ENCODE measurements at places on chromosomes 13 and 19.

DNA sequence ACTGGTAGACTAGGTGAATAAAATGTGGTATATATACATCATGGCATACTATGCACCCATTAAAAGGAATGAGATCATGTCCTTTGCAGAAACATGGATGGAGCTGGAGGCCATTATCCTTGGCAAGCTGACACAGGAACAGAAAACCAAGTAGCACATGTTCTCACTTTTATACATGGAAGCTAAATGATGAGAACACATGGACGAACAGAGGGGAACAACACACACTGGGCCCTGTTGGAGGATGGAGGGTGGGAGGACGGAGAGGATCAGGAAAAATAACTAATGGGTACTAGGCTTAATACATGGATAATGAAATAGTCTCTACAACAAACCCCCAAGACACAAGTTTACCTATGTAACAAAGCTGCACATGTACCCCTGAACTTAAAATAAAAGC is 780.0 kb downstream of the DACH1 start:
- DNase-seq: no peak

DNA sequence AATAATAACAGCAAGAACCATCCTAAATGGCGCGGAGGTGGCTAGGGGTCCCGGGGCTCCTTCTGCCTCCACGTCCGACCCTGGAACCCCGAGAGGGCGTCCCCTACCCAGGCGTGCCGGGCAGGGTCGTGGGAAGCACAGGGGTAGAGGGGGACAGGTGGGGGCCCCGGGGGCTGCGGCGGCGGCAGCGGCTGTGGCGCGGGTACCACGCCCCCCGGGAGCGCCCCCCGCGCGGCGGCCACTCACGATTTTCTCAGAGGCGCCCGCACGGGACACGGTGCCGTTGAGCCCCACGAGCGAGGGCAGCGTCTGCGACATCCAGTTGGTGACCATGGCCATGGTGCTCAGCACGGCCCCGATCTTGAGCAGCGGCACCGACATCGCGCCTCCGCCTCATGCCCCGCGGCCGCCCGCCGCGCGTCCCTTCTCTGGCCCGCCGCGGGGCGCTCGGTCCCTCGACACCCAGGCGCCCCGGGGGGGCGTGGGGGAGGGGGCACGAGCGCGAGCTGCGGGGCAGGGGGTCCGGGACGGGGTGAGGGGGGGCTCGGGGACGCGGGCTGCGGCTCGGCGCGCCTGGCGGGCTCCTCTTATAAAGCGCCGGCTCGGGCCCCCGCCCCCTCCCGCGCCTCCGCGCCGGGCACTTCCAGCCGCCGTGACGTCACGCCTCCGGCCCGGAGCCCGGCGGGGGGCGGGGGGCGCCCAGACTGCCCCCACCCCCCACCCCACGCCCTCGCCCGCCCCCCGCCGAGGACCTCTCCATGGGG is 22.9 kb downstream of the OLFM2 start:
- DNase-seq: no peak

DNA sequence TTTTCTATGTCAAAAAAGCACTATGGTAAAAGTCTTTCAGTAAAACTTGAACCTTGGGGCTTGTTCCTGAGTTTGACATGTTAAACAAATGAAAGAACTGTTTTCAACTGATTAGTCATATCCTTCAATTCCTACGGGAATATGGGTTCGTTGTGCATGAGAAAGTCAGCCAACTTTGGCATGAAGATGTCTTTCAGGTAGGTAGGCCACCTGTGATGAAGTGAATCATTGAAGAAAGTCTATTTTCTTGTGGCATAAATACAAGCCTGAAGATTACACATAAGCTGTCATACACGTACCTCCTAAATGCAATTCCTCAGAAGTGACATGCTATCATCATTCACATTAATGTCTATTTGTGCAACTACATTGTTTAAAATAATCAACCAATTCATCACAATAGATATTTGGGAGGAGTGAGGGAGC is 513.0 kb downstream of the IRS2 start:
- no peak for DNase-seq

- DNase-seq: peak; percentile 93
These were observed 29.4 kb upstream of the NDFIP2 start for GRCh38 chr13:79451500-79451962.

DNA sequence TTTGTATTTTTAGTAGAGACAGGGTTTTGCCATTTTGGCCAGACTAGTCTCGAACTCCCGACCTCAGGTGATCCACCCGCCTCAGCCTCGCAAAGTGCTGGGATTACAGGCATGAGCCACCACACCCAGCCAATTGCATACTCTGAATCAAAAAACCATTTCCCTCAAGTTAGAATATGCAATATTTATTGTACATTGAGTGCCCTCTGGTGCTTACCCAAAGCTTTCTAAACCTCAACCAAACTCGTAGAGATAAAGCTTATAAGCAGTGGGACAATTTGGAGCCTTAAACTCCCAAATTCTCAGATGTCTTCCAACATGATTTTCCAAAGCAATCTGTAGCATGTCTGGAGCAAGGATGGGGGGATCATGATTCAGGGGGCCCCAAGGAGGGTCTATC is 22.4 kb downstream of the RFXAP start:
- DNase-seq: no peak

GRCh38 chr13:79531542-79532254 is 50.7 kb downstream of the NDFIP2 start:
- no peak for DNase-seq

DNA sequence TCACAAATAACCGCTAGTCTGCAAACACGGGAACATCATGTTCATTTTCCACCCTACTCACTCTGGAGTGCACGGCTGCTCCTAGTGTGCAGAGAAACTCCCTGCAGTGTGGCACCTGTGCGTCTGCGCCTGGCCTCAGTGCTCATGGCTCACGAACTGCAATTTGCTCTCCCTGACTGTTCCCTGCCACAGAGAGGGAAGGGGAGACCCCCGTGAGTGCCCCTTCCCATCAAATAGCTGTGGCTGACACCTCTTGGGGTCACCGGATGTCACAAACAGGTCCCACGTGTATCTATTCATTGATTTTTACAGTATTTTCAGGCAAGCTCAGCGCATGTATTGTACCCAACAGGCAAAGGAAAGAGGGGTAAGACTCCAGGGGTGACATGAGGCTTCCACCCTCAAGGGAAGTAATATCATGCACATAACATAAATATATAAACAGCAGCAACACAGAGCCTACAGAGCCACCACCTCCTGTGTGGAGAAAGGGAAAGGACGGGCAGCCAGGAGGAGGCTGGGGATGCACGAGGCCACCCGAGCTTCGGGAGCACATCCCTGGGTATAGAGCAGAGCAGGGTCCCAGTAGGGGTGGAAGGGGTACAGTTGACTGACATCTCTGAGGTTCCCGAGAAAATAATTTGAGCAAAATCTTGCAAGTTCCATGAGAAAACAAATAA is 140.3 kb upstream of the SOX1 start:
- DNase-seq: no peak

DNA sequence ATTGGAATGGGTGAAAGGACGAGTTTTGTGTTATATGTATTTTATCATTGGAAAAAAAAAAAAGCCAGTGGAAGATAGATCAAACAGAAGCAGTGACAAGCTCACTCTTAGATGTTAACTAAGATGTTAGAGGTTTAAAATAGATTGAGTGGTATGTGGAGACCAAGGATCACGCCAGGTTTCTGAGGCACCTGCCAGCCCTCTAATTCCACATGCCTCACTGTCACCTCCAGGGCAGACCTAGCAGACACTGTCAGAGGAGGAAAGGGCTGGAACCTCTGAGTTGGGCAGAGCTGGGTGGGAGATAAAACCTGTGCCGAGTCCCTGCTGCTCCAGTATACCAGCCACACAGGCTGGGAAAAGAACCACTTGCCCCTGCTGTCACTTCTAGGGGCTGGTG is 57.5 kb upstream of the SIAH3 start:
- DNase-seq: no peak

GRCh38 chr13:111344471-111345191 is 24.2 kb downstream of the TEX29 start:
- no peak for DNase-seq

DNA sequence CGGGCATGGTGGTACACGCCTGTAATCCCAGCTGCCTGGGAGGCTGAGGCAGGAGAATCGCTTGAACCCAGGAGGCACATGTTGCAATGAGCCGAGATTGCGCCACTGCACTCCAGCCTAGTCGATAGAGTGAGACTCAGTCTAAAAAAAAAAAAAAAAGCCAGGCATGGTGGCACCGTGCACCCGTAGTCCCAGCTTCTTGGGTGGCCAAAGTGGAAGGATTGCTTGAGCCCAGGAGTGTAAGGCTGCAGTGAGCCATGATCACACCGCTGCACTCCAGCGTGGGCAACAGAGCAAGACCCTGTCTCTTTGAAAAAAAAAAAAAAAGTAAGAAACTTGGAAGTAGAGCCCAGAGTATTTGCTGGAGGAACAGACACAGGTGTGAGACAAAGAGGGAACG is 27.7 kb downstream of the CCDC8 start:
- DNase-seq: no peak

DNA sequence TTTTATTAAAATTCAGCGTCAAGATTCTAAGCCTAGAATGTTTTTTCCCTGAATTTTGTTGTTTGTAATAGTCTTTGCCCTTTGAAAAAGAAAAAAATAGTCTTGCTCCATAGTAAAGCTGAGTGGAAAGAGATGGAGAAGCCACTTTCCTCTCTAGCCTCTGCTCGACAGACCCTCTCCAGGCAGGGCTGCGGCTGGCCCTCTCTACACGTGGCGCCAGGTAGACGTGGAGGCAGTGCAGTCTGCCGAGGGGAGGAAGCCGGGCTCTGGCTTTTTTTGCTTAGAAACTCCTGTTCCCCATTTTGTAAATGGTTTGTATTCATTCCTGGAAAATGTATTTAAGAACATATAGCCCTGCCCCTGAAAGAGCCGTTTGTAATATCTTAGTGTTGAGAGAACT is 35.3 kb downstream of the MPHOSPH8 start:
- no peak for DNase-seq

DNA sequence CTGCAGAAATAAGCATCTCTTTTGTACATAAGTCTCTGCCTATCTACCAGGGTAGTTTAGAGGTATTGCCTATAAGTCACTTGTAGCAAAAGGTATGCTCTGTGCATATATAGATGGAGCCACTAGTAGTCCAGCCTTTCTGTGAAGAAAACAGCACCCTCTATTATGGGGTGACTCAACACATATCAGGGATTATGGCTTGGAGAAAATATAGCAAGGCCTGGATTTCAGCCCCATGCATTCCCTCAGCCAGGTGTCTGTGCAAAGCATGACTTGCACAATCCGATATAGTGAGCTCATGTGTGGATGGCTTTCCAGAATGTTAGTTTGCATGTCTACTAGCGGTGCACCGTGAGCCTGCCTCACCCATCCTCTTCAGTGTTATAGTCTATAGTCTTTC is 13.4 kb upstream of the NALCN start:
- no peak for DNase-seq

DNA sequence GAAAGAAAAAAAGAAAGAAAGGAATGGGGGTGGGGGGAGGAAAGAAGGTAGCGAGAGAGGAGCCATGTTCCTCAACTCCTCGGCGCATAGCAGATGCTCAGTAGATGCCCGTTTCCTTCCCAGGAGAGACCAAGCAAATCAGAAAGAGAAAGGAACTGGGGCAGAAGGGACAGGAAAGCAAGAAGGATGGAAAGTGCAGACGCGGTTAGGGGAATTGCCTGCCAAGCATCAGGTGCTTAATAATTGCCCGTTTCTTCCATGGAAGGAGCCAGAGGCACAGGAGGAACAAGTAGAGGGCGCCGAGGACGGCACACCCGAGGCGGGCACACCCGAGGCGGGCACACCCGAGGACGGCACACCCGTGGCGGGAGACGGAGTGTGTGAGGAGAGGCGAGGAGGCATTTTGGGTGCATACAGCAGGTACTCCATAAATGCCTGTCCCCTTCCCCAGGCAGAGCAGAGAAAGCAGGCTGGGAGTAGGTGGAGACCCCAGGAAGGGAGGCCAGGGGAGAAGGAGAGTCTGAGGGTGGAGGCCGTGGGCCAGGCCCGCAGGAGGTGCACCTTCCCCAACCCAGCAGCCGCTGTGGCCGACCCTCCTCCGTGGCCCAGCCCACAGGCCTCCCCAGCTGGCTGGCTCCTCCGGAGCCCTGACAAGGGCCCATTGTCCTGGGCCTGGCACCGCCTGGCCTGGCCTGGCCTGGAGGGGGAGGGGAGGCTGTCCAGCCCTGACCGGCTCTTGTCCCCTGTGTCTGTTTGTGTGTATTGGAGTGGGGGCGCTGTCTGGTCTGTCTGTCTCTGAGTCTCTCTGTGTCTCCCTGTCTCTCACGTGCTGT is 14.6 kb downstream of the JOSD2 start:
- no peak for DNase-seq

- DNase-seq: no peak
These were observed 25.0 kb downstream of the PLEKHJ1 start for GRCh38 chr19:2210987-2211740.

DNA sequence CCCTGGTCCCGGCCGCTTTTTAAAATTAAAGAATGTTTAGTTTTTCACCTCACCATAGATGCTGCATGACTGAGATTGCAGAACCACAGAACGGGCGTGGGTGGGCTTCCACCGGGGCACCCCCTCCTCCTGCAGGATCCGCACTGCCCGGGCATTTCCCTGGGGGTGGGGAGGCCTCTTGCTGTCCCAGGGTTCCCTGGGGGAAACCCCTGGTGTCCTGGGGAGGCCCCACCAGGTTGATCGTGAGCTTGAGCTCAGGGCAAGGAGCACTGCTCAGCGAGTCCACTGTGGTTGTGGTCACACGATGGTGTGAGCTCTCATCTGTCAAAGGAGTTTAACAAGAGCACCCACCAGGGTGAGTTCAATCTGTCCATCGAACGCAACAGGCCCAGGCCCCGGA is 11.4 kb upstream of the TCF3 start:
- no peak for DNase-seq

DNA sequence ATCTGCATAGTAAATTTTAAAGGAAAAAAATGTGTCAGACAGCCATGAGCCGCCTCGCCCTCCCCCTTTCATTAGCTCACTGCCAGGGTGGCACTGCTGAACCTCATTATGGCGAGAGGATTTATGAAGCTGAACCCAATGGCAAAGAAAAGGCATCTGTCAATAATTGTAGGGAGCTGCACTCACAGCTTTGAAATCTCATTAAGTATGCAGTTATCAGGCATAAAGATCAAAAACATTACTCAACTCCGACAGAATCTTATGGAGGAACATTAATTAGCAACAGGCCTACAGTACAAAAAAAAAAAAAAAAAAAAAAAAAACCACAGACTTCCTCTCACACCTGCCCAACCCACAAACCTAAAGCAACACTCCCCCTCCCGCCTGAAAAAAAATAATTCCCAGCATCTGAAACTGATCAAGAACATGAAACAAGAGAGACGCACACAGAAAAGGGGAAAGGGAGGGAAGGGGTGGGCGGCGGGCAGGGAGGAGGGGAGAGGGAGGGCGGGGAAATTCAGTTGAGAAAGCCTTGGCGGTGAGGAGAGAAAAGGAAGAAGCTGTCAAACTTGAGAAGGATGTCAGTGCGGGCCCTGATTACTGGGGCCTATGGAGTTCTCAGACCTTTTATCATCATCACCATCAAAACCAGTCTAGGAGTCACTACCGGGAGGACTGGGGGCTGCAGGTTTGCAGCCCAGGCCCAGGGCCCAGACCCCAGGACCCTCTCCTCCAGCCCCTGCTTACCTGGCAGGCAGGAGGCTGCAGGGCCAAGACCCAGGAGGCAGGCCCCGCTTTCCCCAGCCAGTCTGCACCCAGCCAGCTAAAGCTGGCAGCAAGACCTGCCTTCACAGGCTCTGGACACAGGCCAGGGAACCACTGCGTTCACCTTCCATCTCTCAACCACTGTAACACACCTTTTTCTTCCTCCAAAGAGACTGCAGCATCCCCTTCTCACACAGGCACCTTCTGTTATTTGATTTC is 8.9 kb downstream of the TSHZ3 start:
- no peak for DNase-seq
